ENCODE measurements at places on chromosomes 3 and 15. TPM values are rescaled to one million over a fixed set of nuclear protein-coding genes. Genes with fewer than 3 reads are reported as not detected.

The MORF4L1 gene
- total RNA-seq: 351 TPM

DNA sequence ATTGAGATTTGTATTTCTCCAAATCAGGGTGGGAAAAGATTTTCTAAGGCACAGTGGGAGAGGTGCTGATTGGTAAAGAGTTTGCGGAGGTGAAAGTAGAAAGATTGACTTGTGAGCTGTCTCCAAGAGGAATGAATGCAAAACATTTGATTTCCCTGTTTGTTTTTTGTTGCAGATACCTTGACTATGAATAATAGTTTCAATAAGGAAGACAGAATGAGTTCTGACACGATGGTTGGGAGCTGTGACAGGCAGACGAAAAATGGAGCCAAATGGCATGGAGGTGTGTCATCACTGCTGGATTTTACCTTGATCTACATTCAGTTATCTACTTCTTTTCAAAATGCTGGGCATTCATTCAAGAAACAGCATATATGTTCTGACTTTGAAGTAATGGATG lies 145.1 kb downstream of the NFKBIZ start:
- DNase-seq: no peak

The EMC7 gene
- total RNA-seq: 33.5 TPM

GRCh38 chr15:55958349-55958748 lies 35.1 kb downstream of the NEDD4 start:
- DNase-seq: no peak

DNA sequence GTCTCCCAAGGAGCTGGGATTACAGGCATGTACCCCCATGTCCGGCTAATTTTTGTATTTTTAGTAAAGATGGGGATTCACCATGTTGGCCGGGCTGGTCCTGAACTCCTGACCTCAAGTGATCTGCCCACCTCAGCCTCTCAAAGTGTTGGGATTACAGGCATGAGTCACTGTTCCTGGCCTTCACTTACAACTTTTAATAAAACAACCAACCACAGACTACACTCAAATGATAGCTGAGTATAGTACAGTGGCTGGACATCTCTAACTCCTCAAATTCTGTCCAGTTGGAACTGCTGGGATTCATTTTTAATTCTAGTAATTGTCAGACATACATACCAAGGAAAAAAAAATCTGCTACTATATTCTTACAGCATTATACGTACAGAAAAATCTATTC lies 71.0 kb downstream of the PBRM1 start:
- peak; percentile 47 for DNase-seq

GRCh38 chr3:196537319-196537984 lies 22.3 kb upstream of the SMCO1 start:
- peak; percentile 53 for DNase-seq
